Right hindlimb (tissue), 1 donor: ENCODE measurements at places on chromosomes 2 and 18.

DNA sequence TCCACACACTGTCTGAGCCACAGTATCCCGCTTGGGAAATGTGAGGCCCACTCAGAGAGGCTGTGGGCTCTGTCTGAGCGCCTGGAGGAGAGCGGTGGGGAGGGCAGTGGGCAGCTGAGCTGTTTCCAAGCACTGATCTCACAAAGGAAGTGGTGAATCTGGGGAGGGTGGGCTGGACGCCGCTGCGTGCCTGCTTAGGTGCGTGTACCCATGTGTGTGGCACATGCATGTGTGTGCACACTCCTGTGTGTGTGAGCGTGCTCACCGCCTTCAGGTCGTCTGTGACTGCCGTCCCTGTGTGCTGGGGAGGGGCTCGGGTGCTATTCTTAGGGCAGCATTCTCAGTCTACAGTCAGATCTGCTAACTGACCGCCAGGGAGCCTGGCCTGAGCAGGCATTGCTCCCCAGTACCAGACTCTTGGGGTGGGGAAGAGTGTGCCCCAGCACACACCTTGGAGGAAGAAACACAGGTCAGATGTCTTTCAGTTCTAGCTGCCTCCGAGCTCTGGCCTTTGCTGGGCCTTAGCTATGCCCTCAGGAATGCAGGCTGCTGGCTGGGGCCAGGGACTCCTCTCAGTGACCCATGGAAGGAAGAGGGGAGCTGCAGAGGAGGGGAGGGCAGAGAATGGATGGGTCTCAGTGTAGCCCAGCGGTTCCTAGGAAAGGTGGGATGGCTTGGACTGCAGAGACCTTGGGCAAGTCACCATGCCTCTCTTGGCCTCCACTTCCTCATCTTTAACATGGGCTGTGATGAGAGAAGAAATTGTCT, 31.4 kb downstream of the KCNIP3 start:
- no peak for DNase-seq

DNA sequence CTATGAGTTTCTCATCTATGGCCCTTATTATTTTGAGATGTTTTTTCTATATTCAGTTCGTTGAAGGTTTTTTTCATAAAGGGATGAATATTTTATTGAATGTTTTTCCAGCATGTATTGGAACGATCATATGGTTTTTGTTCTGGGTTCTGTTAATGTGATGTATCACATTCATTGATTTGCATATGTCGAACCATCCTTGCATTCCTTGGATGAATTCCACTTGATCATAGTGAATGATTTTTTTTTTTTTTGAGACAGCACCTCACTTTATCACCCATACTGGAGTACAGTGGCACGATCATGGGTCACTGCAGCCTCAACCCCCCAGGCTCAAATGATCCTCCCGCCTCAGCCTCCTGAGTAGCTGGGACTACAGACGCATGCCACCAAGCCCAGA, 5.5 kb upstream of the NEMP2 start:
- DNase-seq: no peak

DNA sequence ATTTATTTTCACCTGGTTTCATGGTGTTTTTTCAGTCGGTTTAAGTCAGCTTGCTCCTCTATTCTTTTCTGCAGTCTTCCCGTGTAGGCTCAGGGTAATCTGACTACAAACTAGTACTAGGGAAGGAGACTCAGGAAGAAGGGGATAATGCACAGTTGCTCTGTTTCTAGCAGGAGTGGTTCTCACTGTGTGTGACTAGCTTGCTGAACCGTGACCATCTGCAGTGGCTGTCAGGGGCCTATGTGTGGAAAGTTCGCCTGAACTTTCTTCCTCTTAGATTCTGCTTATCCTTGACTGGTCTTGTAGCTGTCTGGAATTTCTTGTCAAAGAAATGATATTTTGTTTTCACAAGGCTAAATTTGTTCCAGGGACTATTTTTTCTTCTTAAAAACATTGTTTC, 46.3 kb upstream of the AQP4 start:
- no peak for DNase-seq

- peak; percentile 79 for DNase-seq
Observed at GRCh38 chr2:152025678-152026287, 73.1 kb downstream of the CACNB4 start.

- DNase-seq: no peak
Observed at GRCh38 chr2:186862869-186863709, 14.1 kb upstream of the ZSWIM2 start.

GRCh38 chr2:95318431-95319220, 21.5 kb downstream of the KCNIP3 start:
- DNase-seq: no peak

DNA sequence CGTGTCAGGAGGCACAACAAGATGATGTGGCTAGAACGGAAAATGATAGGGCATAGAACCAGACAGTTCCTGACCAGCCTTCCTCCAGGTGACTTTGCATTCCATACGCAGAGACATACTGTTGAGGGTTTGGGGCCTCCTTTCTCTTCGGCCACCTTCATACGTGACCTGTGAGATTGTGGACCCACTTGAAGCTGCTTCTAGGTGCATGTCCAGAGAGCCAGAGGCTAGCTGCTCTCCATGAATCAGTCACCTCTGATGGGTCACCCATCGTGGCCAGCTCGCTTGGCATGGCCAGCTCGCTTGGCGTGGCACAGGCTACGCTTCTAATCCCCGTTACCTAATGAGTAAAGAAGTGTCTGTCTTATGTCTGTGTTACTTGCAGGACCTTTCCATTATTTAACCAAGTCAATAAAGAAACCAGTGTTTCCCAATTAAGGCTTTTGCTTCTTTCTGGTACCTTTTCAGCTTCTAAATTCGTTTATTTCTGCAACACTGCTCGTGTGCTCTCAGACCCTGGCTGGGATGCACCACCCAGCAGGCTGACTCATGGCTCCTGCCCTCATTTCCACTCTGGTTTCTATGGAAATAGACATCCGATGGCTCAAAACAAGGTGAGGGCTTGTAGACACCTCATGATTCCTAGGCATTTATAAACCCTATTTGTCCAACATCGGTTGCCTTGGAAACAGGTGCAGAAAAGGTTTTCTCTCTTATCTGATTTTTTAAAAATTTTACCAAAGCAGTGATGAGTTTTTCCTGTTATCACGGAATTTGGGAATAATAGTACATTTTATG, 86.7 kb upstream of the B3GNT7 start:
- DNase-seq: no peak

- no peak for DNase-seq
Observed at GRCh38 chr2:134305109-134305491, 51.2 kb downstream of the MGAT5 start.

- DNase-seq: no peak
Observed at GRCh38 chr2:215712871-215713790, 277.3 kb upstream of the FN1 start.

GRCh38 chr18:45355944-45356520, 259.2 kb upstream of the SLC14A2 start:
- no peak for DNase-seq

DNA sequence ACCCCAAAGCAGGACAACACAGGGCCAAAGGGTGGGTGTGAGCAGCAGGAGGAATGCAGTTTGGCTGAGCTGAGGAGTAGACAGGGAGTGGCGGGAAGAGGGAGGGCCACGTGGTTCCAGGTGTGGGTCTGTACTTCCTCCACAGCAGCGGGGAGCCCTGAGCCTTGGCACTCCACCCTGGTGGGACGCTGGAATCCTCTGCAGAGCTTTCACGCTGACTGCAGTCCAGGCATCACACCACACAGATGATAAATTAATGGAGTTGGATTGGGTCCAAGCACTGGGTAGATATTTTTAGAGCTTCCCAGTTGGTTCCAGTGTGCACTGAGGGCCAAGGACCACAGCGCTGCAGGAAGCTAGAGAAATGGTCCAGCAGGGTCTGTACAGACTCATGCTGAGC, 67.0 kb upstream of the TMEM200C start:
- DNase-seq: no peak

DNA sequence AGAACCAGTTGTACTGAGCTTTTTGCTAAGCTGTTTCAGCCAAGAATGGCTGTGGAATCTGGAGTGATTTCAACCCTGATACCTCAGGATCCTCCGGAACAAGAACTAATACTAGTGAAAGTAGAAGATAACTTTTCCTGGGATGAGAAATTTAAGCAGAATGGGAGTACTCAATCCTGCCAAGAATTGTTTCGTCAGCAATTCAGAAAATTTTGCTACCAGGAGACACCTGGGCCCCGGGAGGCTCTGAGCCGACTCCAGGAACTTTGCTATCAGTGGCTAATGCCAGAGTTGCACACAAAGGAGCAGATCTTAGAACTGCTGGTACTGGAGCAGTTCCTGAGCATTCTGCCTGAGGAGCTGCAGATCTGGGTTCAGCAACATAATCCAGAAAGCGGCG, 1.6 kb downstream of the ZNF397 start:
- DNase-seq: no peak

- DNase-seq: peak; percentile 22
Observed at GRCh38 chr18:1104181-1104881, 199.7 kb downstream of the ADCYAP1 start.

DNA sequence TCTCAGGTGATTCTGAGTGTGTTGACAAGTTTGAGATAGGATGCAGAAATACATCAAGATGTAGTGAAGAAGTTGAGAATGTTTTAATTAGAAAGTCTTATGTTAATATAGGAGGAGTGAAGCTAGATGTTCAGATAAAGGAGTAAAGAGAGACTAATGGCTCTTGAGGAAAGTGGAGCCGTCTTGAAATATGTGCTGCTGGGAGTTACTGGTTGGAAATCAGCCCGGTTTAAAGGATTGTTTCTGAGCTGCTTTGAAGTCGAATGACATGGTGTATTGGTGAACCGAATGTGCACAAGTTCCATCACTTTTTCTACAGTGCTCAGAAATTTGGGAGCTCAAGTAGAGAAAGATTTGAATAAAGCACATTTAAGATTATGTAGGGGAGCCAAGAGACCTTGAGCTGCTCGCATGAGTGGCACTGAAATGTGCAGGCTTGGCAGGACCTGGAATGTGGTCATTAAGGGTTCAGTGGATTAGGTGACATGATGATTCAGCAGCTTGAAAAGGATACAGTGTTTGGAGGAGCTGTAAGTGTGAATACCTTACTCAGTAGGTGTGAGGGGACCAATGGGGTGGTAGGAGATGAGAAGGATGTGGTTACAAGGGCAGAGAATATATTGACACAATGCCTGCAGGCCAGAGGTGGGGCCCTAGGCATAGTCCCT, 68.6 kb downstream of the CAB39 start:
- no peak for DNase-seq

DNA sequence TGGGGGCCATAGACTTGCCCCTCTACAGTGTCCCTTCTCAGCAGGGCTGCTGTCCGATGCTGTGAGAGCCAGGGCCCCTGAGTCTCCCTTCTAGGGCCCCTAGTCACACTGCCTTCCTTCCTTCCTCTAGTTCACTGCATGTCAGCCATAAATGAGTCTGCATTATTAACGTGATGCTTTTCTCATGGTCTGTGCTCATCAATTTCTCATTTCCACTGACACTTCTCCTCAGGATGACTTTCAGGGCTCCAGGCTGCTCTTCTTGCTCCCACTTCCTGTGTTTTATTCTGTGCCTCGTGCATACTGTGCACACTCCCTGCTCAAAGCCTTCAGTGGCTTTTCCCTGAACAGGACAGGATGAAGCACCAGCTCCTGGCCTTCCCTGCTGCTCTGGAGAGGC, 146.5 kb downstream of the FAM210A start:
- DNase-seq: no peak

- DNase-seq: no peak
Observed at GRCh38 chr18:58803978-58804377, 60.7 kb upstream of the ZNF532 start.

DNA sequence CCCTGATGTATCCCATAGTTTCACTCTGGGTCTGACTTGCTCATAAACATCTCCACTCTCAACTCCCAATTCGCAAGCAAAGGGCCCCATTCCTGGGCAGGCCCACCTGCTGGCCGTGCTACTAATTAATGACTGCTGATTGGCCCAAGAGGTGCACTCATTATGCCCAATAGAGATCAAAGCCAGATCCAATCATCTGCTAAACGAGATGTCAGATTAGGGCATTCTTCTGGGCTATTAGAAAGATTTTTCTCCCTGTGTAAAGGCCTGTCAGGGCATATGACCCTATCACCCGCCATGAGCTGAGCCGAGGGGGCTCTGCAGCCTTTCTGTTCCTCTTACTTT, 103.4 kb upstream of the HAAO start:
- no peak for DNase-seq

- DNase-seq: no peak
Observed at GRCh38 chr2:232511336-232511890, 8.8 kb upstream of the PRSS56 start.

- DNase-seq: no peak
Observed at GRCh38 chr2:155840661-155841060, 491.9 kb downstream of the NR4A2 start.

GRCh38 chr18:48885266-48885923, 65.4 kb downstream of the SMAD7 start:
- no peak for DNase-seq

GRCh38 chr2:2805263-2805662, 474.2 kb upstream of the MYT1L start:
- DNase-seq: no peak

- no peak for DNase-seq
Observed at GRCh38 chr2:180124273-180125139, 117.4 kb upstream of the CWC22 start.

GRCh38 chr18:50194631-50195532, at the start of gene MYO5B:
Gene MYO5B, minus strand, starts transcription at chr18:50195147. Its CDS starts 354 bp downstream, at chr18:50194793.
- peak; percentile 33 for DNase-seq

DNA sequence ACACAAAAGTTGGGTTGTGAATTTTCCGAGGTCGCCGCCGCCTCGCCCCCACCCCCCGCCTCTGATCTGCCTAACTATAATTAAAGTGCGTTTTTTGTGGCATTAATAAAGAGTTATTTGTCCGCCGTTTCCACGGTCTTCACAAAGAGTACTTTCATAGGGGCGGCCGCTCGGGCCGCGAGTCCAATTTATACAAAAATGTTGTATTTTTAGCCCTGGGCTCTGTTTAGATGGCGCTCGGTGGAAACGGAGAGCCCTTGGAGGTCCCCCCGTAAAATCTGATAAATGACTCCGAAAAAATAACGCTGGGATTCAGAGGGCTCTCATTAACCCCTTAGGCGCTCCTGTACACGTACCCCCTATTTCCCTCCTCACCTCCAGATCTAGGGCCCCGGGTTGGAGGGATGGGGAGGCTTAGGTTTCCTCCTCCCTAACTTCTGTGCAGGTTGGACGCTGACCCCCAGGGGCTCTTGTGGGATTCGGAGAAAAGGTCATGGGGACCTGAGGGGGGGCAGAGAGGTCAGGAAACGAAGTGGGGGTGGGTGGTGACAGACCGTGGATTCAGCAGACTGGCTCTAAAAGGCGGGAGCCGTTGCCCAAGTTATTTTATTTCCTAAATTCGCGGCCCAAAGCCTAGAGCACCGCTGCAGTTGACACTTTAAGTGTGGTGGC, 1.9 kb downstream of the CYP26B1 start:
- peak; percentile 28 for DNase-seq

- DNase-seq: no peak
Observed at GRCh38 chr2:182393270-182393760, 33.5 kb downstream of the PDE1A start.

- peak; percentile 9 for DNase-seq
Observed at GRCh38 chr18:48636436-48636835, 97.6 kb downstream of the CTIF start.

- DNase-seq: no peak
Observed at GRCh38 chr2:206713746-206714145, 4.5 kb downstream of the DYTN start.

- DNase-seq: no peak
Observed at GRCh38 chr18:33062834-33063364, 290.1 kb upstream of the KLHL14 start.

- DNase-seq: no peak
Observed at GRCh38 chr2:189086250-189086649, 93.3 kb downstream of the COL5A2 start.
